Bone marrow (tissue), 2 donors: ENCODE measurements at places on chromosomes 11 and 22.

DNA sequence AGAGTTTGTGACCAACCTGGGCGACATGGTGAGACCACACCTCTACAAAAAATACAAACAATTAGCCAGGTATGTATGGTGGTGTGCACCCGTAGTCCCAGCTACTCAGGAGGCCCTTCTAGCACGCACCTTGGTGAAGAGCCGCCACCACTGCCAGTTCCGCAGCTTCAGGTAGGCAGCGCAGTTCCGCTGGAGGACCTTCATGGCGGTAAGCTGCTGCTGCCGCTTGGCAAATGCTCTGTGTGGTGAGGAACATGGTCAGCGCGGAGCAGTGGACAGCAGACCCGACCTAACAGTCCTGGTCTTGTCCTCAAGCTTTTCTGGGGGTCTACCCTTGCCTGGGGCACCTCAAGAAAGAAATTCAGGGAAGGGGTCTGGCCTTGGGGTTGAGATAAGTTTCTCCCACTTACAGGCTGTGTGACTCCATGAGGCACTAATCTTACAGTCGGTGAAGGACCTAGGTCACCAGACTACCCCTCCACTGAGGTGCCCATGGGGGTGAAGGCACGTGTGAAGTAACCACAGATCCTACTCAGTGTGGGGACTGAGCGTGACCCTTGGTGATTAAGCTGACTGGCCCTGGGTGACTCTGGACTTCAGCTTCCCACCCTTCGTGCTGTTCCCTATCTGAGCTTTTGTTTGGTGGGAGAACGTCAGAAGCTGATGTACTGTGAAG, 49.6 kb downstream of the APOL1 start:
- DNase-seq, result no peak

GRCh38 chr11:1694064-1694845, 2.7 kb upstream of the KRTAP5-6 start:
- DNase-seq, result peak; percentile 66

DNA sequence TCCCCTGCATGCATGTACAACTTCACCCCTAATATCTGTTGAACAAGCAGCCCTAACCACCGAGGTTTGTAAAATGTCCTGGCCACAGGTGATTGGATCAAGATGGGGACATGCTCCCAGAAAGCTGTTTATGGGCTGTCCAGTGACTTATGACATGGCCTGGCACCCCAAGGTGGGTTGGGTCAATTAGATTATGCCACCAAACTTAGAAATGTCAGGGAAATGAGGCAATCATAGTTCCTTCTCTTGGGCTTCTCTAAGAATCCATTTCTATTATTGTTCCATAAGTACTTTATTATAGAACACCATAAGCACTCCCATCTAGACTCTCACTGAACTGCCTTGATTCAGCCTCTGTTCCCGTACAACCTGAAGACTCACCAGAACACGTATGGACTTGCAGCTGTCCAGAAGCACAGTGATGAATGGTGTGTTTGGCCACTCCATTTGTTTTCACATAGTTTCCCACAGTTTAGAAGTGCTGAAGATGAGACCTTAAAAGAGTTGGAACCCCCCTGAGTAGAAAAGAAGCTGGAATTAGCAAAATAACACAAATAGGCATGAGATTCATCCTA, 45.5 kb upstream of the OLFML1 start:
- DNase-seq, result no peak

- no peak for DNase-seq
Observed at GRCh38 chr11:134658481-134659225, 246.6 kb upstream of the B3GAT1 start.

DNA sequence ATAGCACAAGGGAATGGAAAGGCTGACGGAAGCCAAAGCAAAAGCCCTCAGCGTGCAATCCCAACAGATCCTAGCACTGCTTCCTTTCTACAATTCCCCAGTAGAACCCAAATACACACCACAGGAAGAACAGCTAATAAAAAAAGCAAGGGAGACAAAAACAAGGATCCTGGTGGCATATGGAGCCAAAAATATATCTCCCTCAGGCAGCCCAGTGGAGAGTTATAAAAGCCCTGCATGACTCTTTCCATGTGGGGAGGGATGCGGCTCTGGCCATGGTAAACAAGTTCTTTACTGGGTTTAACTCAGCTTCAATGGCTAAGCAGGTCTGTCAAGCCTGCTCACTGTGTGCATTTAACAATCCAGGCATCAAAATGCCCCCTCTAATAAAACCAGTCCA, 88.1 kb downstream of the PIWIL4 start:
- DNase-seq, result no peak

- DNase-seq, result no peak
Observed at GRCh38 chr22:39283322-39284141, 35.9 kb downstream of the RPL3 start.

DNA sequence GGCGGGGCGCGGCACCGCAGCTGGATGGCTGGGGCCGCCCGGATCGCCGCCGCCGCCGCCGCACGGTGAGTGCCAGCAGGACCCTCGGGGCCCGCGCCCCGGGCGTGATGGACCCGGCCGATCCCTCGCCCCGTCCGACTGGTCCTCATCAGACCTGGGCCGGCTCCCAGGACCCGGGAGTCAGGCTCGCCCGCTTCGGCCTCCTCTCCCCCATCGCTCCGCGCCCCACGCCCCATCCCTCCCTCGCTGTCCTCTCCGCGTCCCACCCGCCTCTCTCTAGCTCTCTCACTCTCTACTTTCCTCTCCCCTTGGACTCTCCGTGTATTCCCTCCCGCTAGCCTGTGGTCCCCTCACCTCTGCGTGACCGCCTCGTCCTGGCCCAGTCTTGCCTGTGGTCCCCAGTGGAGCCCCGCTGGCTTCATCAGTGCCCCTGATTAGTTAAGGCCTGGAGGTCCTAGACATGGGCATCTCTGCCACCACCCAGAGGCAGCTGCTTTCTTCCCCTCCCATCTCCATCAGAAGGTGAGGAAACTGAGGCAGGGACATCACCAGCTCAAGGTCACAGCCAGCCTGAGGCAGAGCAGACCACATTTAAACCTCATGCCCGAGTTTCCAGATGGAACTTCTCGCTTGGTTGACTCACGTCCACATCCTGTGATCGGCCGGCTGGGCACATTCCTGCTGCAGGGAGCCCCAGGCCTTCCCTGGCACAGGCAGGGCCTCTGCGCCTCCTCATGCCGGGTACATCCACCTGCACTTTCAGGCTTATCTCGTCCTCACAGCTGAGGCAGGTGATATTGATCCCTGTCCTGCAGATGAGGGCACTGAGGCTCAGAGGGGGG, 429 bp downstream of the SLC39A13 start:
- DNase-seq, result no peak

- no peak for DNase-seq
Observed at GRCh38 chr11:129574431-129574830, 198.8 kb downstream of the BARX2 start.

- no peak for DNase-seq
Observed at GRCh38 chr11:108237058-108237481, 14.2 kb downstream of the ATM start.

GRCh38 chr11:10540915-10541560, at the start of gene RNF141:
RNF141 (minus strand) TSS chr11:10541187; CDS start chr11:10534158, 7,029 bp downstream.
- peak; percentile 93 for DNase-seq

DNA sequence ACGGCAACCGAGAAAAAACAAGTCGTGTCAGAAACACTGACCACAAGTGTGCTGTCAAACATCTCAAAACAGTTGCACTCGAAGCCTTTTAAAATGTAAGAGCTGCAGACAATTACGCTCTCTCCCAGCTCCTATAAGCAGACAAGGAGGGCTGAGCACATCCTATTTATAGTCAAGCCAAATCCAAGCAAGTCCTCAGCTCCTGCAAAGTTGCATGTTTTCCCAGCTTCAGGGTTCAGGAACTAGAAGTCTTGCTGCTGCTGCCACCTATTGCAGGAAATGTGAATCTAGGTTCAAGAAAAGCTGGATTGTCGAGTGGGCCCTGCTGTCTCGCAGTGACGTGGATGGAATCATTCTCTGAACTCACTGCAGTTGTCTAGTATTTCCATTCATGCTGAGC, 15.5 kb downstream of the EFCAB6 start:
- no peak for DNase-seq

DNA sequence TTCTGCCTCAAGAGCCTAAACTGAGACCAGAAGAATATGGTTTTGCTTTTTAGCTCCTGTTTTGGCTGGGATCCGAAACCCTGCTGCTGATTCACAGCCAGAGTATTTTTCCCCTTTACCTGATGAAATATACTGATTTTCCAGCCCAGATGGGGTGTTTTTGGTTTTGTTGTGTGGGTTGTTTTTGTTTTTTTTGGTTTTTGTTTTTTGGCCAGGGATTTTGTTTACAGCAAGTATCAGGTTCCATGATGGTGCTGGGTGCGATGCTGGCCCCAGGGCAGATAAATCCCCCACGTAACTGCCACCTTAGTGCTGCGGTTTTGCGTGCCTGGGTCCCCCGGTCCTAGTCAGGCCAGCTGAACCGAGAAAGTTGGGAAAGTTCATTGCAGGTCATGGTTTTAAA, 103.7 kb downstream of the ZBTB16 start:
- DNase-seq, result no peak

DNA sequence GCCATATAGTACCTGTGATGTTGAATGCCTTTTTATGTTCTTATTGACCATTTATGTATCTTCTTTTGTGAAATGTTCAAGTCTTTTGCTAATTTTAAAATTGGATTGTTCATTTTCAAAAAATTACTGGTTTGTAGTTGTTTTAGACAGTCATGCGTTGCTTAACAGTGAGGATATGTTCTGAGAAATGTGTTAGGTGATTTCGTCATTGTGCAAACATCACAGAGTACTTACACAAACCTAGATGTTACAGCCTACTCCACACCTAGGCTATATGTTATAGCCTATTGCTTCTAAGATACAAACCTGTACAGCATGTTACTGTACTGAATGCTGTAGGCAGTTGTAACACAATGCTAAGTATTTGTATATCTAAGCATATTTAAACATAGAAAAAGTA, 32.5 kb downstream of the PDE3B start:
- no peak for DNase-seq

- DNase-seq, result no peak
Observed at GRCh38 chr11:47607380-47607779, 13.2 kb upstream of the C1QTNF4 start.

- no peak for DNase-seq
Observed at GRCh38 chr22:21074102-21074715, 28.5 kb downstream of the LRRC74B start.

GRCh38 chr11:86625544-86625943, 46.9 kb downstream of the ME3 start:
- no peak for DNase-seq

DNA sequence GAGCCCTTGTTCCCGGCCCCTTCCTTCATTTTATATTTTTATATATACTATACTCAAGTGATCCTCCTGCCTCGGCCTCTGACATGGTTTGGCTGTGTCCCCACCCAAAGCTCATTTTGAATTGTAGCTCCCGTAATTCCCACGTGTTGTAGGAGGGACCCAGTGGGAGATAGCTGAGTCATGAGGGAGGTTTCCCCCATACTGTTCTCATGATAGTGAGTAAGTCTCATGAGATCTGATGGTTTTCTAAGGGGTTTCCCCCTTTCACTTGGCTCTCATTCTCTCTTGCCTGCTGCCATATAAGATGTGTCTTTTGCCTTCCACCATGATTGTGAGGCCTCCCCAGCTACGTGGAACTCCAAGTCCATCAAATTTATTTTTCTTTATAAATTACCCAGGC, 7.2 kb upstream of the ZNF280A start:
- no peak for DNase-seq

DNA sequence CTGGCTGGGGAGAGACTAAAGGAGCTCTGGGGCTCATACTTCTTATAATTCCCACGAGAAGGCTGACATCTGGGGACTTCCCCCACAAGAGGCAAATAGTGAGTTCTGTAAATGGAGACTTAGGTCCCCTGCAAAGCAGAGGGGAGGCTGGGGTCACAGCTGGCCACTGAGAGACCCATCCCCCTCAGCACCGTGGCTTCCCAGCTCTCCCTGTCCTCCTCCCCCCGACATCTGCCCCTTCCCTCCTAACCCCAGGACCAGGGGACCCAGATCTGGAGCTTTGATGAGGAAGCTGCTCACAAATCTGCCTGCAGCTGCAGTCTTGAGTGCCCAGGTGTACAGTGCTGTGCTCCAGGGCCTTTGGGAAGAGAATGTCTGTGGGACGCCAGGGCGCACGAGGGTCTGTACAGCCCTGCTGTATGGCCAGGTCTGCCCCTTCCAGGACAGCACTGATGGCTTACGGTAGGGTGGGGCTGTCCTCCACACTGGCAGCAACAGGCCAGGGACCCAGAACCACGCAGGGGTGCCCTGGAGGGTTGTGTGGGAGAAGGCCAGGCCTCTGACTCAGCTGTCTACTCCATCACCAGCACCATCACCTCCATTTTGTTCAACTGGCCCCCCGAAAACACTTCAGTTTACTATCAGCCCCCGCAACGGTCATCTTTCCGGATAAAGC, 1.1 kb downstream of the RGL4 start:
- DNase-seq, result no peak

DNA sequence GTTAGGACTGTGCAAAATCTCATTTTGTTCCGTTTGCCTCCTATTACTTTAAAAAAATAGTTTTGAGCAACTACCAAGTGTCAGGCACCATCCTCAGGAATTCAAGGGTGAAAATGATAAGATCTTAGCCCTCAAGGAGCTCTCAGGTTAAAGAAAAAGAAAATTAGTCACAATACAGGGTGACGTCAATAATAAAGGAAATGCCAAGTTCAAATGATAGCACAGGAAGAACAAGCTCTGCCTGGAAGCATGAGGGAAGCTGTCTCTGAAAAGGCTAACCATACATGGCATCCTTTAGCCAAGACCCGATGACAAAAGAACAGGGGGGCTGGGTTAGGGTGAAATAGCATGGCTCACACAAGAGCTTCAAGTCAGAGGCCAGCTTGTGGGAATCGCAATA, 11.1 kb upstream of the MPZL2 start:
- DNase-seq, result no peak

GRCh38 chr11:95378789-95379188, 147.8 kb upstream of the SESN3 start:
- DNase-seq, result no peak

- DNase-seq, result no peak
Observed at GRCh38 chr11:83355391-83355790, 69.2 kb upstream of the CCDC90B start.

DNA sequence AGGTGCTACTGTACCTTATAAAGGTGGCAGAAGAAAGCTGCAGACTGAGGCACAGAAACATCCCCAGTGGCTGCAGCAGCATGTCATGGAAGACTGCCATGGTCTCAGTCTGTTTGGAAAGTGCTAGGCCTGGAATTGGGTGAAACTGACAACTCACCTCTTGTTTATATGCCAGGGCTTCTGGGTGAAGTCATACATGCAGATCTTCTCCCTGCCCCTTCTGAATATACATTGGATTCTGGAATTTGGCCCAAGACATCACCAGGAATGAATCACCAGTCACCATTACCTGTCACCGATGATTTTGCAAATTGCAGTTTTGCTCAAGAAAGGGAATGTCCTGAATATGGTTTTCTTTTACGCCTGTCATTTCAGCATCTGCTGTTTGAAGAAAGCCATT, at the start of gene PLET1:
Gene PLET1, minus strand, starts transcription at position 371 of the 400 bp plus-strand sequence. Its CDS starts 271 bp downstream, at position 100.
- no peak for DNase-seq

DNA sequence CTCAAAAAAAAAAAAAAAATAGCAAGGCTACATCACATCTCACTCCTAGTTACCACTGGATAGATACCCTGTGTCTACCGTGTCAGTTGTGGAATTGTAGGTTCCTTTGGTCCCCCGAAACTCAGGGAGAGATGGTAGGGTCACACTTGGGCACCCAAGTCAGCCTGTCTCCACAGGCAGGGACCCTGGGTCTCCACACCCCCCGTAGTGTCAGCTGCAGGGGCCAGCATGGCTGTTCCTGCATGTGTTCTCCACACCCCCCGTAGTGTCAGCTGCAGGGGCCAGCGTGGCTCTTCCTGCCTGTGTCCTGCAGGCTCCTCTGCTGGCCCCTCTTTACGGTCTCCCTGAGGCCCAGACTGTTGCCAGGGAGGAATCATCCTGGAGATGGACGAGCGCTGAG, 282.1 kb downstream of the BRD1 start:
- DNase-seq, result no peak
